ENCODE measurements at places on chromosomes 2 and 18.
A peak's percentile ranks its signal among the peaks of the same experiment; 100 is the strongest.

DNA sequence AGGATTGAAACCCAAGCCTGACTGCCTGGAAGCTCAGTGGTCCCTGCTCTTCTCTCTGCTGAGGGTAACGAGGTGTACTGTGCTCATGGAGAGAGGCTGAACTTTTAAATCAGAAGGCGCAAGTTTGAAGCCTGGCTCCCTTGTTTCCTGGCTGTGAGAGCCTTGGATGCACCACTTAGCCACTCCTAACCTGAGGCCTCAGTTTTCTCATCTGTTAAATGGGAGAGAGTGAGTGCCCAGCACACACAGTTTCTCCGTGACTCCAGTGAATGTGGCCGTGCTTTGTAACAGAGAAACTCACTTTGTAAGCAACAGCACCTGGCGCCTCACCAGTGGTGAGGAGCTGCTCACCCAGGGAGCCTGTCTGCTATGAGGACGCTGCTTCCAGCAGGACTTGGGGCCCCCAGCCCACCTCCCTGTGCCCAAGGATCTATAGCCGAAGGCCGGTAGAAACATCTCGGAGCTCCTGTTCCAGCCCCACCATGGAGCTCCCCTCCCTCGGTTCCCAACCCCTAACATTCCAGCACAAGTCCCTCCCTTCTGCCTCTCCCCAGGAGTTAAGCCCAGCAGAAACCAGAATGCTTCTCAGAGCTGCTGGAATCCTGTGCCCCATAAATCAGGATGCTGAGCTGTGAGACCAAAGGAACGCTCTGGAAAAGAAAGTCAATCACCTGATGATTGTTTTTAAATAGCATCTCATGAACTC is 20.3 kb upstream of the KCNK3 start:
- no peak for DNase-seq

DNA sequence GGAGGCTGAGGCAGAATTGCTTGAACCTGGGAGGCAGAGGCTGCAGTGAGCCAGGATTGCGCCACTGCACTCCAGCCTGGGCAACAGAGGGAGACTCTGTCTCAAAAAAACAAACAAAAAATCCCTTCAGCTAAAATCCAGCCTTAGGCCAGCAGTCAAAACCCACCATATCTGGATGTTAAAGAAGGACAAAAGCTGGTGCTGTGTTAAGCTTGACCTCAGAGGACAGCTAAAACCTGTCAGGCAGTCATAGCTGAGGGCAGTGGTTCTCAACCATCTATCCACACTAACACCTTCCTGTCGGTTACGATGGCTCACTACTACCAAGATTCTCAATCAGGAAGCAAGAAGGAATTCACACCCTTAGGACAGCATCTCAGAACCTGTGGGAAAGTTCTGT is 9.6 kb downstream of the PTRHD1 start:
- DNase-seq: no peak

- DNase-seq: no peak
Observed at GRCh38 chr2:36450466-36451196, 95.1 kb downstream of the CRIM1 start.

DNA sequence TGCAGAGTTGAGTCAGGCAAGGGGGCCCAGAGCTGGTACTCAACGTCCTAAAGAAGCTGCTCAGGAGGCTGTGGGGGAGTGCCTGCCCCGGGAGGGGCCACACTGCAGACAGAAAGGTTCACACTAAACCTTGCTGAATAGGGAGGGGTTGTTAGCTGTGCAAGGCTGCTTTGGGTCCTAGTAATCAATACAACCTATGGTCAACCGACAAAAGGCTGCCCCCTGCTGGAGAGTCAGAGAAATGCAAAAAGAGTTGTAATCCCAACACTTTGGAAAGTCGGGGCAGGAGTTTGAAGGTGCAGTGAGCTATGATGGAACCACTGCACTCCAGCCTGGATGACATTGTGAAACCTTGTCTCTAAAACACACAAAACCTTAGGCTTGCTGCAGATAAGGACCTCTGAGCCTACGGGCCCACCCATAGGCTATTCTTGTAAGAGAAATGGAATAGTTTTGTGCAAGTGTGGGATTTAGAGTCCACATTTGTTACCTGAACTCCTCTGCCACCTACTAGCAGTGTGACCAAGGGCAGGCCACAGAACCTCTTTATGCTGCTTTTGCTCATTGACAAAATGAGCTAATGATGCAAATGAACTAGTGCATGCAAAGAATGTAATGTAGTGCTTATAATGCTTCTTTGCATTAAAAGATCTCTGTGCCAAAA is 81.5 kb downstream of the PRPF40A start:
- peak; percentile 19 for DNase-seq

DNA sequence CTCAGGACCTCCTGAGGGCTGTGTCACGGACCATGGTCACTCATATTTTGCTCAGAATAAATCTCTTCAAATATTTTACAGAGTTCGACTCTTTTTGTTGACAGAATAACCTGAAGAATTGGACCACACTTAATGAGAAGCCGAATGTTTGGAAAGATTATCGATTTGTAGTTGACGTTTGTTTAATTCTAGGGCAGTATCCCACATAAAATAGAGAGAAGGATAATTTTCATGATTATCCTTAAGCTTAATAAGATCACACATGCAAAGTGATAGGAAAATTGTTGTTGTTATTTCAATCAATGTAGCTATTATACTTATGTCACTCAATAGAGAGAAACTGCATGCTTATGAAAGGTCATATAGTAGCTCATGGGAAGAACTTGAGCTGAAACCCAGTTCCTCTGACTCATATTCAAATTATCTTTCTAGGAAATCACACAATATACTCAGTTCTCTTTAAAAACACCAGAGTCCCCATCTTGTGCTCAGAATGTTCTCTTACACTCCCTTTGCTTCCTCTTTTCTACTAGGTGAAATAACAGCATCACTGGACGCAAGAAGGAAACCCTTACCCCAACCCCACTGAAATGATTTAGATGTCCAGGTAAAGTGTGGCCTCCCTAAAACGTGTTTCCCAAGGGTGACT is 982.1 kb downstream of the TSN start:
- no peak for DNase-seq

All from NCI-H1092 (cell line).